ENCODE measurements at places on chromosomes 11 and 22.
A peak's percentile ranks its signal among the peaks of the same experiment; 100 is the strongest.

- no peak for DNase-seq
Measured at GRCh38 chr22:45496451-45496941, 6.2 kb upstream of the FBLN1 start.

- no peak for DNase-seq
Measured at GRCh38 chr11:105204636-105205035, 65.1 kb upstream of the CARD18 start.

GRCh38 chr11:44324749-44325525 lies 15.0 kb upstream of the ALX4 start:
- no peak for DNase-seq

DNA sequence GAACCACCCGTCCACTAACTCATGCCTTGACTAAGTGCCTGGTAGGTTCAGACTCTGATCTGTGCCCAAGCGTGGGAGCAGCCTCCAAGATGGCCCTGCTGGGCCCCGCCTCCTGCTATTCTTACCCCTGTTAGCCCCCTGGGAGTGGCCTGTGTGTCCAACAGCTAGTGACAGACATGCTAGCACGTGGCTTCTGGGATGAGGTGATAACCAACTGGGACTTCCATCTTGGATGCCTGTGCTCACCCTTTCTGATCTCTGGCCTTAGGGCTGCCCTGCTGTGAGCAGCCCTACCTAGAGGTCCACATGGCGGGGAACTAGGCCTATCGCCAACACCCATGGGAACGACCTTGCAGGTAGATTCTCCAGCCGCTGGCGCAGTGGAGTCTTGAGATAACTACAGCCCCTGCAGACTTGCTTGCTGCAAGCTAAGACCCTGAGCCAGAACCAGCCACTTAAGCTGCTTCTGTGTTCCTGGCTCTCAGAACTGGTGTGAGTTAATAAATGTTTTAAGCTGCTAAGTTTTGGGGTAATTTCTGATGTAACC lies 2.7 kb downstream of the MRPL21 start:
- no peak for DNase-seq

GRCh38 chr11:95293116-95293515 lies 62.1 kb upstream of the SESN3 start:
- no peak for DNase-seq

- no peak for DNase-seq
Measured at GRCh38 chr22:47376322-47376700, 613.9 kb downstream of the TBC1D22A start.

DNA sequence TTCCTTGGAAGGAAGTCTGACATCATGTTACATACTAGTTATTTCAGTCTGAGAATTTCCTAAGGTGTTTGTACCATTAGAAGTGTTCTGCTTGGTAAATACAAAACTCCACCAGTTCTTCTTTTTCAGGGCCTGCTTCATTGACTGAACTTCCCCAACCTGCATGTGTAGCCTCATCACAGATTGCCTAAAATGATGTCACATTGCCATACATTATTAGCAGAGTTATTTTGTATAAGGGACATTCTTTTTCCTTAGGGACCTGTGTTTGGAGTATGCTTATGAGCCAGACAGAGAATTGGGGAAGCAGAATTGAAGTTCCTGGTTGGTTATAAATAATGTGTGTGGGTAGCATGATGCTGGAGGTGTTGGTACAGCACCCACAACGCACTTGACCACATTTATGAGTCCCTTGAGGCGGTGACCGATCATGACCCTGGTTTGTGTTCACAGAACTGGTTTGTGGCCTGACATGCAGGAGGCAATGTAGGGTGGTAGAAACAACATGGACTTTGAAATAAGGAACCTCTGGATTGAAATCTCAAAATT lies 16.4 kb upstream of the MMP7 start:
- peak; percentile 58 for DNase-seq

GRCh38 chr11:116513894-116514293 lies 258.9 kb downstream of the BUD13 start:
- peak; percentile 40 for DNase-seq

DNA sequence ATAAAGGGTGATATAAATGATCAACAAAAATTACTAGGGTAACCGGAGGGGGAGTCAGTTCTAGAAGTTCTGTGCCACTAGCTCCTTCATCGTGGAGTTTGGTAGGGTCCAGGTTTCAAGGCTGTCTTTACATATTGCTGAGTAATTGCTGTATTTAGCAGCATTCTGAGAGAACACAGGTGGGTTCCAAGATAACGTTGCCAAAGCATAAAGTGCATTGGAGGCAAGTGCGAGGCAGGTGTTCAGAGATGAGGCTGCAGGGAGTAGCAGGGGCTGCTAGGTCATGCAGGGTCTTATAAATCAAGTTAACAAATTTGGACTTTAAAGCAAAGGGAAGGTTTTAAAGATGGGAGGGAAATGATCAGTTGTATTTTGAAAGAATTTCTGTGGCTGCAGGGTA lies 17.8 kb downstream of the SGSM3 start:
- DNase-seq, result no peak

- DNase-seq, result no peak
Measured at GRCh38 chr11:8235925-8236324, 27.8 kb downstream of the LMO1 start.

DNA sequence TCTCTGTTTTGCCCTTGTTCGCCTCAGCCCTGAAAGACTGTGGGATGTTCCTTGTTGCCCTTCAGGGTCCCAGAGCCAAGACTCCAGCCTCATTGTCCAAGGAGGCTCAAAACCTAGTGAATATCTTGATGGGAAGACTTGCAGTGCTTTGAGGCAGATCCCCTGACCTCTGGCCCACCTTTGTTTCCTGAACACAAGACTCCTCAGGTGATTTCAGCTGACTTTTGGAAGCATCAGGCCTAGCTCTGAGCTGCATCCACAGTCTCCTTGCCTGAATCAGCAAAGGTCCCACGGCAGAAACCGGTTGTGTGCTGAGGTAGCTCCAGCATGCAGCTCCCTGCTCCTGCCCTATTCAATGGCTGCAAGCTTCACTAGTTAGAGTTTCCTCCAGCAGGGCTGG lies 159.3 kb upstream of the B3GAT1 start:
- no peak for DNase-seq

- no peak for DNase-seq
Measured at GRCh38 chr22:45490836-45491235, 11.8 kb upstream of the FBLN1 start.

GRCh38 chr11:57764972-57765371 lies 3.4 kb downstream of the CTNND1 start:
- no peak for DNase-seq

GRCh38 chr11:31442086-31442485 lies 67.3 kb downstream of the IMMP1L start:
- no peak for DNase-seq

- peak; percentile 58 for DNase-seq
Measured at GRCh38 chr22:20159076-20159475, 8.2 kb upstream of the CCDC188 start.

DNA sequence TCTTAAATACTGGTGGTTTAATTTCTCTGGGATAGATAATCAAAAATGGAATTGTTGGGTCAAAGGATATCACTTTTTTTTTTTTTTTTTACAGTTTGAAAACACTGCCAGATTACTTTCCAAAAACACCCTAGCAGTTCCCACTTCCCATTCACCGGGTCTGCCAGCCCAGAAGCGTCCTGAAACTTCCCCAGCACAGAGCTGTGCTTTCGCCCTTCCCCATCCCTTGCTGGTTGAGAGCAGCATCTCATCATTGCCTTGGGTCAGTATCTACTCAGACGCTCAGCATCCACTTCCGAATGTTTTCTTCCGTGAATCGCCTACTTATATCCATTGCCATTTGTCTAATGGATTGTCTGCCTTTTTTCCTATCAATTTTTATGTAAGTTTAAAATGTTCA lies 5.5 kb downstream of the CERK start:
- DNase-seq, result no peak

GRCh38 chr22:50320671-50321325 lies 6.0 kb downstream of the DENND6B start:
- no peak for DNase-seq
